ENCODE measurements at places on chromosomes 3 and 15.

- DNase-seq, result no peak
These were observed 38.4 kb upstream of the SLC6A6 start for GRCh38 chr3:14363991-14364390.

GRCh38 chr3:10224794-10225665 lies 23.2 kb upstream of the TATDN2 start:
- DNase-seq, result peak; percentile 55

- DNase-seq, result no peak
These were observed 12.2 kb upstream of the SLC28A1 start for GRCh38 chr15:84872009-84872910.

GRCh38 chr15:68592054-68592453 lies 13.3 kb downstream of the CORO2B start:
- DNase-seq, result no peak

GRCh38 chr15:29266052-29266582 lies 3.5 kb downstream of the NSMCE3 start:
- no peak for DNase-seq

DNA sequence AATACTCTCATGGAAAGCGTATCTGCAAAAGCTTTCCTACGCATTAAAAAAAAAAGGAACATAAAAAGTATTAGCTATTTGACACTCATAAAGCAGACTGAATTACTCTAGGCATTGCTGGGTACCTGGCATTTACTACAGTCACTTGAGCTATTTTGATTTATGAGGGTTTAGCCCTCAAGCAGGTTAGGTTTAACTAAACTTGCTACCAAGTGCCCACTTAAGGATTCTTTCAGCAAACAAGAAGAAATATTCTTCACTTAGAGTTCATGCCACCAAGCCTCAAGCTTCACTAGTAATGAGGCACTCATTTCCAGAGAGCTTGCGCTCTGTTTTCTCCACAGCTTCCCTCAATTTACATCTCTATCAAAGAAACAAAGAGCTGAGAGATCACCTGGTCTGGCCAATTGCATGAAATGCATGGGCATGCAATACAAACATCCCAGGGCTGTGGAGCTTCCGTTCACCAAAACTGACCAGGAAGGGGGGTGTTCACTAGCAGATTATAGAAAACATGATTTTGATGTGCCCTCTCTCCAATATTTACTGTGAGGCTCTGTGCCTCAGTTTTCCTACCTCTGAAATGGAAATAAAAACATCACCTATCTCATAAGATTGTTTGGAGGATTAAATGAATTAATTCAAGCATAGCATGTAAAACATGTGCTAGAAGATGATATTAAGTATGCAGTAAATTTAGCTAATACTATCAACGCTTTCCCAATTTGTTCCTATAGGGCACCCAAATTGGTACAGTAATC lies 217.3 kb downstream of the RORA start:
- no peak for DNase-seq

GRCh38 chr15:83855956-83856355 lies 202.0 kb downstream of the ADAMTSL3 start:
- DNase-seq, result no peak
